ENCODE measurements at places on chromosomes 5 and 9. TPM values are rescaled to one million over a fixed set of nuclear protein-coding genes. Genes with fewer than 3 reads are reported as not detected.

DNA sequence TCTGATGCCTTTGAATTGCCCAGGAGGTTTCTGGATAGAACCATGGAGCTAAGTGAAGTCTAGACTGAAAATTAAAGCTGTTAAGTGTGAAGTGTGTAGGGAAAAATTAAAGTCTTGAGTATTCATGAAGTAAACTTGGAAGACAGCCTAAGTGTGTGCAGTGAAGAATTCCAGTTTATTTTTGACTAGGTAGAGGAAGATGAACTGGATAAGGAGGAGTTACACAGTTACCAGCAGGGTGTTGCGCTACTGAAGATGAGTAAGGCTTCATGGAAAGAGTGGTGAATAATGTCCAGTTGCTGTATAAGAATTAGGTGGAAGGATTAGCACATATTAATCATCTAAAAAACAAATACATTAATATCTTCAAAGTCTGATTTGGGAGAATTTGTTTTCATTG, 5.7 kb upstream of the CHD1 start:
- H3K36me3 ChIP-seq: peaks cover 12% of the 10 kb centered on the region
- H3K27ac ChIP-seq: peak overlapping the region; percentile 39
- DNase-seq: no peak
- no peak overlapping the region for H3K4me3 ChIP-seq

DNA sequence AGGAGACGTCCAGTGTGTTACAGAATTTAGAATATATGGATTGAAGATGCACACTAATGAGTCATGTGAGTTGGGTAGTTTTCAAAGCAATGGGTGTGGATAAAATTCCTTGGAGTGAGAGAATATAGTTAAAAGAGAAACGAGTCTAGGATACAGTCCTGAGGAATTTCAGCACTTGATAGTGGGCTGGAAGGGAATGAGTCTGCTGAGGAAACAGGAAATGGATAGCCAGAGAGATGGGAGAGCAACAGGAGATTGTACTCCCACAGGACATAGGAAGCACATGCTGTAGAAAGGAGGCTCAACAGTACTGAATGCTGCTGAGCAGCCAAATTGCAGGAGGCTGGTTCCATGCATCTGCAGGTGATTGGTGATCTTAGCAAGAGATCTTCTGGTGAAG, 68.1 kb downstream of the FBN2 start:
- H3K36me3 ChIP-seq: no peaks in the 10 kb centered on the region
- no peaks in the 10 kb centered on the region for H3K27me3 ChIP-seq
- no peaks in the 10 kb centered on the region for H3K4me1 ChIP-seq
- H3K4me3 ChIP-seq: no peak overlapping the region
- H3K27ac ChIP-seq: no peak overlapping the region
- DNase-seq: no peak

DNA sequence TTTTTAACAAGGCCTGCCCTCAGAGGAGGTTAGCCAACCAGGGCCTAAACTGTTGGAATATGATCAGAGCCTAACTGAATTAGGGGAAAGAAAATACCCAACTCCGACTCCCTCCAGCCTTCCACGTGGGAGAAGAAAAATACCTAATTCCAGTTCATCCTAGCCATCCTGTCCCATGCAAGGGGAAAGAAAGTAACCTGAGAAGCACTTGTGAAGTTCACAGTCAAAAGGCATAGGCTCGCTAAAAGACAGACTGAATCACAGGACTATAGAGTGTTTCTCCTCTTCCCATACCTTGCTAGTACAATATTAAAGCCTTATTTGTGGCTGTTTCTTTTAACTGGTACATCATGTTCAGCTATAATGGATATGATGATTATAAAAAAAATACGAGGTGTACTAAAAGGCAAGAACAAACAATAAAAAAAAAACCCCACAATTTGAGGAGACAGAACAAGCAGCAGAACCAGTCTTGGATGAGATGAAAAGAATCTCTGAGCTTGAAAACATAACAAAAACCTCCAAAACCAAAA, 18.0 kb upstream of the ATP10B start:
- no peak overlapping the region for H3K27ac ChIP-seq
- no peaks in the 10 kb centered on the region for H3K36me3 ChIP-seq
- H3K4me3 ChIP-seq: no peak overlapping the region
- no peak for DNase-seq

- no peak overlapping the region for H3K27ac ChIP-seq
- DNase-seq: no peak
- no peaks in the 10 kb centered on the region for H3K36me3 ChIP-seq
- H3K27me3 ChIP-seq: no peaks in the 10 kb centered on the region
- no peaks in the 10 kb centered on the region for H3K4me1 ChIP-seq
Observed at GRCh38 chr5:20369518-20369885, 381.5 kb upstream of the CDH18 start.

GRCh38 chr9:108283696-108284095, 572.1 kb downstream of the ACTL7B start:
- H3K4me3 ChIP-seq: no peak overlapping the region
- no peaks in the 10 kb centered on the region for H3K27me3 ChIP-seq
- no peak for DNase-seq
- no peaks in the 10 kb centered on the region for H3K4me1 ChIP-seq
- no peaks in the 10 kb centered on the region for H3K36me3 ChIP-seq

- H3K36me3 ChIP-seq: no peaks in the 10 kb centered on the region
- H3K27ac ChIP-seq: no peak overlapping the region
- DNase-seq: no peak
- H3K27me3 ChIP-seq: no peaks in the 10 kb centered on the region
Observed at GRCh38 chr9:24738421-24738961, 192.8 kb upstream of the IZUMO3 start.

GRCh38 chr5:107860044-107860443, 189.3 kb upstream of the EFNA5 start:
- H3K27ac ChIP-seq: no peak overlapping the region
- H3K4me1 ChIP-seq: no peaks in the 10 kb centered on the region
- H3K4me3 ChIP-seq: no peak overlapping the region
- peaks cover 6% of the 10 kb centered on the region for H3K36me3 ChIP-seq

GRCh38 chr9:22108581-22109370, 99.7 kb upstream of the CDKN2B start:
- H3K27ac ChIP-seq: peak overlapping the region; percentile 5
- DNase-seq: no peak
- peaks cover 27% of the 10 kb centered on the region for H3K36me3 ChIP-seq
- H3K4me3 ChIP-seq: no peak overlapping the region
- peaks cover 10% of the 10 kb centered on the region for H3K27me3 ChIP-seq
- H3K4me1 ChIP-seq: peaks cover 26% of the 10 kb centered on the region

DNA sequence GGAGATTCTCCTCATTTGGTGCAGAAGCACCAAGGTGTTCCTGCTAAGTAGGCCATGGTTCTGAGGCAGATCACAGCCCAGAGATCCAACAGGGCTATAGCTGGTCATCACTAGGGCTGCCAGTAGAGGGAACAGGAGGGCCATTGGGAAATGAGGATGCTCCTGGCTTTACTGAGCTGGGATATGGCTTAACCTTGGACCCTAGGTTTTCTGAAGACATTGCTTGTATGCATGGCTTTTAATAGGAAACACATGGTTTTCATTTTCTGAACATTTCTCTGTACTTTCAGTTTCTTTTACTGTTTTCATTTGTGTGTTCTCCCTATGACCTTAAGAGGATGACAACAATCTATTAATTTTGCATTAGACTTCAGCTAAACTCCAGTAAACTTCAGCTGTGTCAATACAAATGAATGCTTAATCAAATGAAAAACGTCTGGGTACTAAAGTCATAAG, at the start of gene IFNW1:
Gene IFNW1, minus strand, starts transcription at position 406 of the 456 bp plus-strand sequence. Its CDS starts 262 bp downstream, at position 144.
- no peak for DNase-seq
- H3K36me3 ChIP-seq: peaks cover 24% of the 10 kb centered on the region
- H3K4me3 ChIP-seq: no peak within 1 kb of the TSS
- peaks cover 6% of the 10 kb centered on the region for H3K27me3 ChIP-seq
- H3K27ac ChIP-seq: peak within 1 kb of the TSS; percentile 27

GRCh38 chr5:103480246-103480645, 82.3 kb downstream of the NUDT12 start:
- H3K27ac ChIP-seq: no peak overlapping the region
- no peaks in the 10 kb centered on the region for H3K36me3 ChIP-seq
- peaks cover 14% of the 10 kb centered on the region for H3K27me3 ChIP-seq
- no peak for DNase-seq
- H3K4me1 ChIP-seq: no peaks in the 10 kb centered on the region
- H3K4me3 ChIP-seq: no peak overlapping the region

DNA sequence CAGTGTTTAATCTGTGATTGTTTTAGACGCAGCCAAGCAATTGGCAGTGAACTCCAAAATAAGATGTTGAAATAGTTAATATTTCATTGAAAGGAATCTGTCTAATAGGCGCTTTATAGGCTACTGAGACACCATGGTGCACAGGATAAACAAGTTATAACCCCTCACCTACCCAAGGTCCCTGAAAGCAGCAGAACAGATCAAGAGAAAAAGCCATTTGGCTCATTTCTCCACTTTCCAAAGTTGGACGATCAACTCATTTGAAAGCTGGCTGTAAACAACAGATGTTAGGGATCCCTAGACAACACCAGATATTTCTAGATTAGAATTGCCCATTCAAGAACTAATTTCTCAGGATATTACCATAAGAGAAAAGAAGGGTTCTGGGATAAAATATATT, 4.9 kb downstream of the PUM3 start:
- peaks cover 17% of the 10 kb centered on the region for H3K4me1 ChIP-seq
- DNase-seq: no peak
- no peak overlapping the region for H3K4me3 ChIP-seq
- H3K27ac ChIP-seq: no peak overlapping the region

Gene ANKRD18A
- total RNA-seq: 1.2 TPM

Gene HNRNPA0
- total RNA-seq: 31.7 TPM

Gene GABRA6
- not detected for total RNA-seq

Gene BSPRY
- 10.6 TPM for total RNA-seq

Gene CYSRT1
- 0.45 TPM for total RNA-seq

Data from activated naive CD8-positive, alpha-beta T cell treated with anti-CD3 and anti-CD28 coated beads, Interleukin-2, amount 10 ng/mL, durations not matched to agents 7 days and 5 days (primary cell).